ENCODE measurements at places on chromosomes 7 and 10.

- DNase-seq: no peak
Observed at GRCh38 chr10:131174651-131175540, 136.6 kb downstream of the TCERG1L start.

- DNase-seq: no peak
Observed at GRCh38 chr10:130257897-130258296, 121.7 kb downstream of the GLRX3 start.

DNA sequence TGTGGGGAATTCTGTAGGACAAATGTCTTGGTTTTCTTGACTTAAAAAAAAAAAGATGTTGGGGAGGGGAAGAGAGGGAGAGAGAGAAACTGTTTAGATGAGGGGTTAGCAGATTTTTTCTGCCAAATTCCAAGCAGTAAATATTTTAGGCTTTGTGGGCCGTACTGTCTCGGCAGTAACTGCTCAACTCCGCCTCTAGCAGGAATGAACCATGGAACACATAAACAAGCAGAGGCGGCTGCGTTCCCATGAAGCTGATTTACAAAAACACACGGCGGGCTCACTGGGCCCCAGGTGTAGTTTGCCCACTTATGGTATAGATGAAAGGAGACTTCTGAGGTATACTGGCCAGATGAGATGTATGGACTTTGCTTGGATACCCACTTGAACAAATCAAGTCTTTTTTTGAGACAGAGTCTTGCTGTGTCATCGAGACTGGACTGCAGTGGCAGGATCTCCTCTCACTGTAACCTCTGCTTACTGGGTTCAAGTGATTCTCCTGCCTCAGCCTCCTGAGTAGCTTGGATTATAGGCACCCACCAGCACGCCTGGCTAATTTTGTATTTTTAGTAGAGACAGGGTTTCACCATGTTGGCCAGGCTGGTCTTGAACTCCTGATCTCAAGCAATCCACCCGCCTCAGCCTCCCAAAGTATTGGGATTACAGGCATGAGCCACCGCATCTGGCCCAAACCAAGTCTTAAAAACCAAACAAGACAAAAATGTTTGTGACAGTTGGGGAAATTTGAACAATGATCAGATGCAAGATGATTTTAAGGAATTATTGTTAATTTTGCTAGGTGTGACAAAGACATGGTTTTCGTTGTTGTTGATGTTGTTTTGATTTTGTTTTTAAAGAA is 9.7 kb upstream of the ADAMTS14 start:
- DNase-seq: no peak

- no peak for DNase-seq
Observed at GRCh38 chr10:49559476-49559875, 20.6 kb upstream of the ERCC6 start.

DNA sequence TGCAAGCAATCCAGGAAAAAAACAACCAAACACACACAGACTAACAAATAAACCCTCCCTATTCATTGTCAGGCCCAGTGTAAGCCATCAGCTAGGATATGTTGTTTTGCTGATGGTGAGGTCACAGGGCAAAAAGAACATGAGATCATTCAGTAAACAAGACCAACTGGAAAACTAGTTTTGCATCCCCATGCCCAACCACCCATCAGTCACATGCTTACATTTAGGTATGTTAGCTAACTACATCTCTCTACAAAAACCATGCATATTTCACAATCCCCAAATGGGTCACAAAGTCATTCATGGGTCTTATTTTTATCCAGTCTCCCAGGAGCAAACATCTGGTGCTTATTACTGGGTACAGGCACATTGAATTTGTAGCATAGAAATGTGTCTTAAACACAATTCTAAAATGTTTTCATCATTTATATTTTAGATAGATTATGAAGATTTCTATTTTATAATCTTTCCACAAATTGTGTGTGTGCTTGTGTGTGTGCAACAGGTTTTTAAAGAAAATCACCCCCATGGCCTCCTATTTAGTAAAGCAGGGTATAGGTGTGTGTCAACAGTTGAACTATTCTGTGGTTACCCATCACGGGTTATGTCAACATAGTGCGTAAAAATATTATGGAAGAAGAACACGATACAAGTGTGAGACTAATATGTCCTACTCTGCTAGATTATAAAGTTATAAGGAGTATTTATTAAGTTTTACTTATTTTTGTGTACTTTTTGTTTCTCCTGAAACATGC is 103.8 kb upstream of the AKR1E2 start:
- no peak for DNase-seq

DNA sequence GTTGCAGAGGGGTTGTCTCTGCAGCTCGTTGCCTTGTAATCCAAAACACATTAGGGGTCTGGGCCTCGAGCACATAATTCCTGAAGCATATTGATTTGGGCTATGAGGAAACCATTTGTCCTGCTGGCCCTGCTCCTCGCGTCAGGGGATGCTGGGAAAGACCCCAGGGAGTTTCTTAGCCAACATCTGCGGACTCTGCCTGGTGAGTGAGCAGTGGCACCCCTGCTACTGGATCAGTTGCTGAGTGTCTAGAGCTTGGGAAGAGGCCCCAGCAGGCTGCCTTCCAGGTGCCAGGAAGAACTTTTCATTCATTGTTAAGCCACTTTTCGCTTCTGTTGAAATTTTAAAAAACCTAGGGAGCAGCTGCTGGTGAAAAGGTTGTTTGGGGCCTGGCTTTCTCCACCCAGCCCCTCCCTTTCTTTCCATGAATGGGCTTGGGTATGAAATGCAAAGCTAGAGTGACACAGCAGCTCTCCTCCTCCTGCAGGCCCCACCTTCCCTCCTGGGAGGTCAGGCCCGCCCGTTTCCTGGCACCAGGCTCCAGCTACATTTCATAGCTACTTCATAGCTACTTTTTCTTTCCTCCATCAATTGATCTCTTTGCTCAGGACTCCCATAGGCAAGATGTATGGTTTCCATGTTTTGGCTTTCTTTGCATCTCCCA is 26.8 kb downstream of the TACR2 start:
- no peak for DNase-seq

DNA sequence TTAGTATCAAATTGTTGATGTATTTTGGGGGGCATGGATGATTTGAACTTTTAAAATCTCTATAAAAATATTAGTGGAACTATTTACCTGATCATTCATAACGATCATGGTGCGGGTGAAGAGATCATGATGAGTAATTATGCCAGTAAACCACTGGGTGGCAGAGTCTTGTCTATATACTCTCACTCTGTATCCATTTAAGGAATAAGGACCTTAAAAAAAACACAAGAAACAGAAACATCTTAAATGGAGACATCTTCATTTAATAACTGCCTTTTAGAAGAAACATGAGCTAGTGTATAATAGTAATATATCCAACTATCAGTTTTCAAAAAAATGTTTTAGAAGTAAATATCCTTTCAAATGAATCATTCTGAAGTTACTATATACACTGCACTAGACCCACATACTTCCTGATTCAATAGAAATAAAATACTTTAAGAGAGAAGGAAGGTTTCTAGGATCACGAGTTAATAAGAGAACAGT is 84.0 kb downstream of the NRBF2 start:
- no peak for DNase-seq

DNA sequence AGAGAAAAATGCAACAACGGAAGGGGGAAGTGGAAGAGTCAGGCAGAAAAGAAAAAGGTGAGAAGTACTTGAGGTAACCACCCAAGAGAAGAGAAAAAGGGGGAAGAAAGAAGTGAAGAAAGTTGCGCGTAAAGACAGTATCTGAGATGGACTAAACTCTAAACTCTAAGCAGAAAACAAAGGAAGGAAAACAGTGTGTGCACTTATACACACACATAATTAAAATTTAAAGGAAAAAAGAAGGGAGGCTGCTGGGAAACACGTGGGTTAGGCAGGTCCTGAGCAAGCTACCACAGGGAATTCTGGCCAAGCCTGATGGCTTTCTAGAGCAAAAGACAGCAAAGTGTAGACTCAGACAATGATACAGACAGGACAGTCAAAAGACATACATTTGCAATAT is 78.0 kb downstream of the UBE2H start:
- no peak for DNase-seq

GRCh38 chr10:78470267-78471103 is 436.8 kb downstream of the RPS24 start:
- no peak for DNase-seq

DNA sequence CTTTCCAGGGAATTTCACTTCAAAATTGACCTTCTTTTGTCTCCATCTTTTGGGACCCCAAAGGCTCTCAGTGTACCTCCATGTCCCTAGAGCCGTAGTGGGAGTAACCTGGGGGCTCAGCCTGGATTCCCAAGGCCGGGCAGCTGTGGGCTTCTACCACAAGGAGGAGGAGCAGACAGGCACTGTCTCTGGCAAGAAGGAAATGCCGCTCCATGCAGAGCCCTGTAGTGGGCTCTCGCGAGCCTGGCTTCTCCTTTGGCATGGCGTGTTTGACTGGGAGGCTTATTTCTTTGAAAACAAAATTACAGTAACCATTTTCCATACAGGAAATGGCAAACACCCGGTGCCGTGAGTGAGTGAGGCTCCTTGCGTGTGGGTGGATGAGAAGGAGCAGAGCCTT is 76.8 kb upstream of the FAM180A start:
- DNase-seq: no peak

GRCh38 chr7:99622596-99622995 is 5.8 kb downstream of the ZSCAN25 start:
- DNase-seq: no peak

DNA sequence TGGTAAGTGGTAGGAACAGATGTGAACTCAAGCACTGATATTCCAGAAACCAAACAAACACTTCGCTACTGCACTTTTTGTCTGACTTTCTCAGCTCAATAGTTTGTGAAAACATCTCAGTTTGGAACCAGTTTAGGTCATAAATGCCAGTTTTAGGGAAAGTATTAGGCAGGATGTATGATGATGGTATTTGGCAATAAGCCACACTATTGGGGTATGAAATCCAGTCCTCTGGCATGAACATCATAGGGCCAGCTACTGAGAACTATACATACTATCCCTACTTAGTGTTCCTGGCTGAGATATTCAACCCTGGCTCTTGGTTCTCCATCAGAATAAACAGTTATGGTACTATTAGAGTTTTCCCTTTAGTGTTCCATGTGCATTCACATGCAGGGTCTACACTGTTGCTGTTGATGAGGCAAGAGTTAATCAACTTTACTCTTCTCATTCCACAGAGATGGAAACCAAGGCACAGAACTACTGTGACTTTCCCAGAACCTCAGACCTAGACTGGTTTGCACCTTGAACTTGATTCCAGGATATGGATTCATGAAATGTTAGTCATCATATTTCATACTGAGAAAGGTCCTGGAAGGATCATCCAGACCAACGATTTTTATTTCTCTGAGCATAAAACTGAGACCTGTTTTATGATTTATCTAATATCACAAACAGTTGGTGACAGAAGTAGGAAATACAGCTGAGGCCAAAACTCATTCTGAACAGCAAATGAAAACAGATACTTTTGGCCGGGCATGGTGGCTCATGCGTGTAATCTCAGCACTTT is 20.0 kb upstream of the IFIT2 start:
- DNase-seq: no peak

- DNase-seq: no peak
Observed at GRCh38 chr10:116877391-116877790, 28.1 kb downstream of the ENO4 start.

DNA sequence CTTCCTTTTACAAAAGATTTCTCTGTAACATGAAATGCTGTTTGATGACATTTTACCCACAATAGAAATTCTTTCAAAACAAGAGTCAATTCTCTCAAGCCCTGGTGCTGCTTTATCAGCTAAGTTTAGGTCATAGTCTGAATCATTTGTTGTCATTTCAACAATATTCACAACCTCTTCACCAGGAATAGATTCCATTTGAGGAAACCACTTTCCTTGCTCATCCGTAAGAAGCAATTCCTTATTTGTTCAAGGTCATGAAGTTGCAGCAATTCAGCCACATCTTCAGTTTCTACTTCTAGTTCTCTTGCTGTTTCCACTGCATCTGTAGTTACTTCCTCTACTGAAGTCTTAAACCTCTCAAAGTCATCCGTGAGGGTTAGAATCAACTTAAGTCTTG is 315.3 kb downstream of the TYW1 start:
- DNase-seq: no peak

DNA sequence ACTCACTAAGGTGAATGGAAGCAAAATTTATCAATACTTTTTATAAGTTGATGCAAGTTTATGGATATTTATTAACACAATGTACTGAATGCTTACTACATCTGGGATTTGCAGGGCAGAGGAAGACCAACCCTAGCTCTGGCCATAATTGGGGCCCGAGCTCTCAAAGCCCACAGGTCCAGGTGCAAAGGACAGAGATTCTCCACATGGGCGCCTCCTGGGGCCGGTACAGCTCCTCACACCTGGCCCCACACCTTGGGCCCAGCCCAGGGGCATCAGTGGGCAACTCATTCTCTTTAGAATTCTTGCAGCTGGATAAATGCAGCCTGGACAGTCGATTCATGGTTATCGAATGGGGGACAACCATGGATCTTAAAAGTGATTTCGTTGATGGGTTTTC is 47.1 kb downstream of the CALML3 start:
- DNase-seq: no peak

DNA sequence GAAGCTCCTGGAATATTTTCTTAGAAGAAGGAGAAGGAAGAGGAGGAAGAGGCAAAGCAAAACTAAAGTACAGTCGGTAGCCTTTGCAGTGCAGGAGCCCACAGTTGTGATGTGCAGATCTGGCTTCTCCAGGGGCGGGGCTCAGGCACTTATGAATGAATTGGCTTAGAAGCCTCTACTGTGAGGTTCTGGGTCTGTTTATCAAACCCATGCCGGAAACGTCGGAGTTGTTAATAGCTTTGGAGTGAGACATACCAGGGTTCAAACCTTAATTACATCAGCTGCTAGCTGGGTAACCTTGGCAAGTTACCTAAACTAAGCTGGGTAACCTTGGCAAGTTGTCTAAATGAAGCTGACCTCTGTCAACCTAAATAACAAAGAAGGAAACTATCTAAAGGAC is 89.3 kb upstream of the PITRM1 start:
- no peak for DNase-seq

- DNase-seq: no peak
Observed at GRCh38 chr10:130928306-130928705, 383.2 kb downstream of the TCERG1L start.

DNA sequence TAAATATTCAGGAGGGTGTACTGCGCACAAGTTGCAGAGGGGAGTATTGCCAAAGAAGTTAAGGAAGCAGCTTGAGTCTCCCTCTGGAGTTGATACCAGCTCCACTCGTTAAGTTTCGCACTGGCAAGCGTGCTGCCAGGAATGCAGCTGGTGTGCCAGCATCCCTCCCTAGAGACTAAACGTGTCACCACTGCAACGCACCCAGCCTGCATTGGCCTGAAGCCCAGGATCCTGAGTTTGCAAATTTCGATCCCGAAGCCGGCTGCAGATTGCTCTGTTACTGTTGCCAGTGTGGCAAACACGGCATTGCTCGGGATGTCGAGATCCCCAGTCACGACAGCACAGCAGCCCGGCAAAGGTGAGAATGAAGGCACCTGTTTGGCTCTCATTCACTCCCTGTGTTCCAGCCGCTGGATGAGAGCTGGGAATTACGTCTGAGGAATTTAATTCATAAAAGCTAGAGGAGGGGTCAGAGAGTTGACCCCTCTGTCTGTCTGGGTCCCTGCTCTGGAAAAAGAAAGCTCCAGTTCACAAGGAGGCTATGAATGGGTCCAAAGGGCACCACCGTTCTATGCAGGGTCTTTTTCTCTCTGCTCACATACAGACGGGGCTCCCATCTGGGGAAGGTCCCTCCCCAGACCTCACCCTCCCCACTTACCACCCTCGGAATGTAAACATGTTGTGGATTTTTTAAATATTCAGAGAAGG is 61.0 kb downstream of the NRP1 start:
- DNase-seq: no peak

All from esophagus squamous epithelium (tissue), 5 donors.